Smooth muscle cell of bladder (primary cell): ENCODE measurements at places on chromosomes 16 and 17. TPM values are rescaled to one million over a fixed set of nuclear protein-coding genes. Genes with fewer than 3 reads are reported as not detected.

Gene SLC52A1
- 0.14 TPM in 1 of 2 replicates, not detected in the other for total RNA-seq

Gene TBC1D3H
- not detected in 2 replicates for total RNA-seq

Gene SLC6A4
- under 0.01 TPM in 1 of 2 replicates, not detected in the other for total RNA-seq

Gene TBC1D3I
- 0.09 and 0.28 TPM in 2 replicates for total RNA-seq

Gene GAS2L2
- total RNA-seq: under 0.01 and 0.09 TPM in 2 replicates

Gene WSCD1
- total RNA-seq: under 0.01 and 0.09 TPM in 2 replicates

Gene SEPTIN12
- not detected in 2 replicates for total RNA-seq

Gene PTGES3L
- total RNA-seq: 0.09 and 0.14 TPM in 2 replicates

Gene KREMEN2
- total RNA-seq: not detected in 2 replicates

Gene BANP
- total RNA-seq: 18.1 and 24.9 TPM in 2 replicates
